ENCODE measurements at places on chromosomes 2 and 18.
A peak's percentile ranks its signal among the peaks of the same experiment; 100 is the strongest.

GRCh38 chr2:237120916-237121315 is 35.2 kb downstream of the COPS8 start:
- DNase-seq, result no peak

DNA sequence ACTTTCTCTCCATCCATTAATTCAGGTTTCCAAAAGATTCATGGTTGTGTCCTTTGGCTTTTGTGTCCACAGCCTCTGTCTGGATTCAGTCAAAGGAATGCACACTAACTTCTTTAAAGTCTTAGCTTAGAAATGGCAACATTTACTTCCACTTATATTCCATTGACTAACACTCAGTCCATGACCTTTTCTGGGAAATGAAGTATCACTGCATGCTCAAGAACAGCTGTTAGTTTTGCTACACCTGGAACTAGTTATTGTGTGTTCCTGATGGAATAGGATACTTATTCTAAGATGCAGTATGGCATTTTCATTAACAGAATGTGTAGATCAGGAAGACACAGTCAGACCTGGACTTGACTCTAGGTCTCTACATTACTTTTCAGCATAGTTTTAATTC is 88.8 kb downstream of the KYNU start:
- no peak for DNase-seq

DNA sequence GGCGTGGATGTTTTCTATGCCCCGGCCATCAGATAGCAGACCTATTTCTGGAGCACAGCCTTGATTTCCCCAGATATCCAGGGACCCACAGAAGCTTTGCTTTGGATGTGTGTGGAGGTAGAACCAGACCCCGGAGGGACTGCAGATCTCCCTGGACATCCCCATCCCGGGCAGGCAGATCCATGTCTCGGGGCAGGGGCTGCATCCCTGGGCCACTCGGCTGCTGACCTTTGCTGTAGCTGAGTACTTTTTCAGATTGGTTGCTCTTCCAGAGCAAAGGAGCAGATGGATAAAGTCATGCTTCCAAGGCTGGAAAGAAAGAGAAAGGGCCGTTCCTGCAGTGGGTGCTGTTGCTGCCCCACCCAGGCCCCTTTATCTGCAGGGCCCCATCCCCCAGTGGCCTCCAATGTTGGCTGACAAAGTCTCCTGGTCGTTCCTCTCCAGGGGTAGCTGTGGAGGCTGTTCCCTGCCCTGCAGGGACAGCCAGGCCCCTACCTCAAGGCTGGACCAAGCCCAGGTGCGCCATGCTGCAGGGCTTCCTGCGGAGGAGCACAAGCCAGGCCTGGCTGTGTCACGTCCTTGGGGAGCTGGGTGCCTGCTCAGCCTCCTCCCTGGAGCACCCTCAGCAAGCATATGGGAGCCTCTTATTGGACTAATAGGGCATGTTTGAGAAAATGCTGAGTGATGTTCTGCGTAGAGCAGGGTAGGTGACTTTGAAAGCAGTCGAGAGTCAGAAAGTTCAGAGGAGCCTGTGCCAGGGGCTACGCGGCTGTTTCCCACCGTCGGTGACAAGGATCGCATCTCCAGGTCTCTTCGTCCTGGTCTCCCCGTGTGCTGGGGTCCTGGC is 68.4 kb downstream of the TPO start:
- no peak for DNase-seq

DNA sequence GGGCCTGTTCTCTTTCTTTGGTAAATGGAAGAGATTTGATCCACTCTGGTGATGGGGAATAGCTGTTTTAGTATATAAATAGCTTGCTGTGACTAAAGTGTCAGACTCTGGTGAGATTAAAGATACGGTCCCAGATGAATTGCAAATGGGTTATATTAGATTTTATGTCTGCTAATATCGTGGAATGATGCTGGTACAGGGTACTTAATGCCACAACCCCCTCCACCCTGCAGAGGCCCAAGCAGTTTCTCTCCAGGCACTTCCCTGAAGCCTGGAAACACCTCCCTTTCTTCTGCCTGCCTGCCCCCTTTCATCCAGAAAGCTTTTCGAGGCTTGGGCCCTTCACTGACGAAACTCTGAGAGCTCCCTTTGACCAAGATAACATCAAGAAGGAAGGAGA is 21.4 kb upstream of the RFX8 start:
- no peak for DNase-seq

DNA sequence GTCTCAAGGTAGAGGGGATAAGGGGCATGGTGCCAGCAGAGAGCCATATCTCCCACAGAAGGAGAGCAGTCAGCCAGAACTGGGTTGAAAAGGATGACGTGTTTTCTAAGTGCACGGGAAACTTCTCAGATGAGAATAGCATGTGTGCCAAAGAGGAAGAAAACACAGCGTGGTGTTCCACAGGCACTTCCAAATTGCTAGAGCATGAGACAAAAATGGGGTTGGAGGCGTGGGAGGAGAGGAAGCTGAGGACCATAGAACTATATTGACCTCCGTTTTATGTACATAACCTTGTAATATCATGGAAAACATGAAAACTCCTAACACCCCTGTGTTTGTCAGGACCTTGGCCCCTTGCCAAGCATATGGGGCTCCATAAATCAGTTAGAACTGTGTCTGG is 682.7 kb upstream of the RAB6C start:
- DNase-seq, result no peak

GRCh38 chr2:147045113-147045512 is 799.7 kb upstream of the ACVR2A start:
- DNase-seq, result peak; percentile 19

Measured in RPMI8226 (cell line).